ENCODE measurements at places on chromosomes 11 and 22. TPM values are rescaled to one million over a fixed set of nuclear protein-coding genes. Genes with fewer than 3 reads are reported as not detected.

- no peak overlapping the region for H3K4me3 ChIP-seq
- H3K27me3 ChIP-seq = no peaks in the 10 kb centered on the region
- no peaks in the 10 kb centered on the region for H3K4me1 ChIP-seq
- no peak for DNase-seq
- H3K27ac ChIP-seq = no peak overlapping the region
Observed at GRCh38 chr11:134014511-134014910, 54.4 kb upstream of the JAM3 start.

GRCh38 chr22:50313600-50313999 is 6.2 kb upstream of the PLXNB2 start:
- peaks cover 5% of the 10 kb centered on the region for H3K4me1 ChIP-seq
- H3K36me3 ChIP-seq = no peaks in the 10 kb centered on the region
- no peak overlapping the region for H3K4me3 ChIP-seq
- no peaks in the 10 kb centered on the region for H3K27me3 ChIP-seq

- H3K4me1 ChIP-seq = no peaks in the 10 kb centered on the region
- no peak overlapping the region for H3K27ac ChIP-seq
- H3K36me3 ChIP-seq = no peaks in the 10 kb centered on the region
- no peak for DNase-seq
- H3K27me3 ChIP-seq = no peaks in the 10 kb centered on the region
Observed at GRCh38 chr22:48889209-48889830, 938.4 kb downstream of the BRD1 start.

DNA sequence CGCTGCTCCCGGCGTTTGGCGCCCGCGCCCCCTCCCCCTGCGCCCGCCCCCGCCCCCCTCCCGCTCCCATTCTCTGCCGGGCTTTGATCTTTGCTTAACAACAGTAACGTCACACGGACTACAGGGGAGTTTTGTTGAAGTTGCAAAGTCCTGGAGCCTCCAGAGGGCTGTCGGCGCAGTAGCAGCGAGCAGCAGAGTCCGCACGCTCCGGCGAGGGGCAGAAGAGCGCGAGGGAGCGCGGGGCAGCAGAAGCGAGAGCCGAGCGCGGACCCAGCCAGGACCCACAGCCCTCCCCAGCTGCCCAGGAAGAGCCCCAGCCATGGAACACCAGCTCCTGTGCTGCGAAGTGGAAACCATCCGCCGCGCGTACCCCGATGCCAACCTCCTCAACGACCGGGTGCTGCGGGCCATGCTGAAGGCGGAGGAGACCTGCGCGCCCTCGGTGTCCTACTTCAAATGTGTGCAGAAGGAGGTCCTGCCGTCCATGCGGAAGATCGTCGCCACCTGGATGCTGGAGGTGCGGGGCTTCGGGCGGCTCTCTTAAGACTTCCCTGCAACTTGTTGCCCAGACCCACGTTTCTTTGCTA is at the start of gene CCND1:
Gene CCND1, plus strand, starts transcription at position 162 of the 587 bp plus-strand sequence. Its CDS starts 158 bp downstream, at position 320.
- peak within 1 kb of the TSS; percentile 95 for H3K4me3 ChIP-seq
- peak within 1 kb of the TSS; percentile 71 for H3K27ac ChIP-seq
- peak; percentile 83 for DNase-seq

- H3K27ac ChIP-seq = no peak overlapping the region
- DNase-seq = no peak
- no peaks in the 10 kb centered on the region for H3K27me3 ChIP-seq
- H3K4me1 ChIP-seq = no peaks in the 10 kb centered on the region
- H3K4me3 ChIP-seq = no peak overlapping the region
Observed at GRCh38 chr11:70413151-70413550, 14.8 kb downstream of the CTTN start.

DNA sequence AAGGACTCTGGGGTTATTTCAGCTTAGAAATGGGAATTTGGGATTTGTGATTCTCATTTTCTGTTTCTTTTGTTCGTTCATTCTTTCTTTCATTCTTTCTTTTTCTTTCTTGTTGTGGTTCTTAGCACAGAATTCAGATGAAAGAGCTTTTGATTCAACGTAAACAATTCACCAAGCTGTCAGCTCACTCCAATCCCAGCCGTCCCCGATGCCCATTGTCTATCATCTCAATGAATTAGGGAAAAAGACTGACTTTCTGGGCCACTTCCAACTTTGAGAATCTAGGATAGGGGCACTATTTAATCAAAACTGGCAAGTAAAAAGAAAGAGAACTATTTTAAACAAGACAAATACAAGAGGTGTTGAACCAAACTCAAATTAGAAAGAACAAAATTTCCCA is 25.1 kb upstream of the TMA7B start:
- no peak overlapping the region for H3K4me3 ChIP-seq
- H3K36me3 ChIP-seq = no peaks in the 10 kb centered on the region
- DNase-seq = no peak
- no peak overlapping the region for H3K27ac ChIP-seq
- H3K27me3 ChIP-seq = no peaks in the 10 kb centered on the region
- H3K4me1 ChIP-seq = no peaks in the 10 kb centered on the region

DNA sequence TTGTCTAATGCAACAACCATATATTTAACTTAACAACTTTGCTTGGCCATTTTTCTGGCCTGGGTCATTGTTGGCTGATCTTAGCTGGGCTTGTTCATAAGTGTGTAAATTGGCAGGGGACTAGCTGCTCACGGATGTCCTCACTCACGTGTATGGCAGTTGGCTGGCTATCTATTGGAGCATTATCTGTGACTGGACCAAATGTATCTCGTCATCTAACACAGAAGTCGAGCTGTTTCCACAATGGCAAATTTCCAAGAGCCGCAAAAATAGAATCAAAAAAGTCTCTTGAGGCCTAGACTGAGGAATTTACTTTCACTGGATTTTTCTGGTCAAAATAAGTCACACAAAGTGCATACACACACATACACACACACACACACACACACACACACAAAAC is 893.3 kb downstream of the FAM181B start:
- H3K27me3 ChIP-seq = no peaks in the 10 kb centered on the region
- H3K4me1 ChIP-seq = no peaks in the 10 kb centered on the region
- no peak for DNase-seq

DNA sequence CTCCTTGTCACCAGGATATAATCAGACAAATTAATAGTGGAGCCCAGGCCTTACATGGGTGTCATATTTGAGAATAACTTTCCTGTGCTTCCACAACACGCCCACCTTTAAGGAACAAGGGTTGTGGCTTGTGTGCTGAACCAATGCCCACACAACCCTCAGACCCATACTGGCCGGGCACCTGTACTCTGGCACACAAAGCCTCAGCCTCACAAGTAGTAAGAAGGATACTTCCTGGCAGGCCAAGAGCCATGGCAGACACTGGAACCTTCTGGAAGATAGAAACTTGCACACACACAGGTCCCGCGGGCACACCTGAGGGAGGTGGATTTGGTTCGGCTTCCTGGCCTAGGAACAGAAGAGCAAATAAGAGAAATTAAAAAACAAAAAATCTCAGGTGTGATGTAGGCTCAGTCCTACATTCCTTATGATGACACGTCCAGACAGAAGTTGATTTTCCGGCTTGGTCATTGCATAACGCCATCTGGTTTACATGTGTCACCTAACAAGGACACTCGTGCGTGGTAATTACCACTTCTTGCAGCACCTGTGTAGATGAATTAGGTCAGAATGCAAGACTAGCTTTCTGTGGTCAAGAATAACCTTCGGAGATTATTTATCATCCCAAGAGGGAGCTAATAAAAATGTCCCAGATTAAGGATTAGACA is 5.8 kb upstream of the BRD1 start:
- H3K27ac ChIP-seq = no peak overlapping the region
- H3K4me3 ChIP-seq = no peak overlapping the region
- no peak for DNase-seq
- no peaks in the 10 kb centered on the region for H3K27me3 ChIP-seq
- H3K36me3 ChIP-seq = no peaks in the 10 kb centered on the region

GRCh38 chr11:120125024-120125423 is 12.9 kb downstream of the TRIM29 start:
- DNase-seq = no peak
- no peak overlapping the region for H3K27ac ChIP-seq
- no peaks in the 10 kb centered on the region for H3K36me3 ChIP-seq
- H3K4me1 ChIP-seq = no peaks in the 10 kb centered on the region
- no peaks in the 10 kb centered on the region for H3K27me3 ChIP-seq

DNA sequence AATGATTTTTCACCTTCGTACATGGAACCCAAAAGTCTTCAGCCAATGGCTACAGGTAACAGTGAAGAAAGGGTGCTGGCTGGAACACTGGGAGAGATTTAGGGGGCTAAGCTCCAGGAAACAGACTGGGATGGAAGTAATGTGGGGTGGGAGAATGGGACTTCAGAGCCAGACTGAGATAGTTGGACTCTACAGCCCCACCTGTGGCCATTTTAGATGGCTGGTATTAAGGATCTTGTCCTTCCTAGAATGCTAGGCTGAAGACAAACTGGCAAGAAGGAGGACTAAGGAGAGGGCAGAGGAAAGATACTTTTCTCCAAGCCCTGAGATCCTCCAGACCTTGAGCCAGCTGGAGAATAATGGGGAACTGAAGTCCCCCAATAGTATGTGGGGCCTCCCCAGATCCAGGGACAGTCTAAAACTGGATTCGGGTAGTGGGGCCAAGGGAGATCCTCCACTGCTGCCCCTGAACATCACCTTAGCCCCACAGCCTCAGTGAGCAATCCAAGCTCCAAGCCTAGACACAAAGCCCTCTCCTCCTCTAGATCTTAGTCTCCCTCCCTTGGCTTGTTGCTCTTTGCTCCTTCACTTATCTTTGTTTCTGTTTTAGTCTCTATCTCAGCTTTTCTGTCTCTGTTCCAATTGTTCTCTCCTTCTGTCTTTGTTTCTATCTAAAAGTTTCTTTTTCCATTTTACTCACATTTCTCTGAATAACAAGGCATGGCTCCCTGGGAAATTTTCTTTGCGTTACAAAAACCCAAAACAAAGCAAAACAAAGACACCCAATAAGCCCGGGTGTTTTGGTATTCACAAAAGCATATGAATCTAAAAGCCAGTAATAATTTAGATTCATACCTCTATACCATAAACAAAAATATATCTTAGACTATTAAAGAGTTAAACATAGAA is 16.2 kb upstream of the RRAS2 start:
- H3K4me1 ChIP-seq = peaks cover 8% of the 10 kb centered on the region
- no peaks in the 10 kb centered on the region for H3K27me3 ChIP-seq
- H3K27ac ChIP-seq = no peak overlapping the region
- H3K4me3 ChIP-seq = no peak overlapping the region

GRCh38 chr11:10628508-10629236 is 60.2 kb upstream of the LYVE1 start:
- H3K27me3 ChIP-seq = no peaks in the 10 kb centered on the region
- H3K4me1 ChIP-seq = no peaks in the 10 kb centered on the region
- H3K4me3 ChIP-seq = no peak overlapping the region
- DNase-seq = no peak

GRCh38 chr22:24807284-24807950 is 1.4 kb downstream of the SGSM1 start:
- H3K27ac ChIP-seq = no peak overlapping the region
- H3K27me3 ChIP-seq = no peaks in the 10 kb centered on the region

DNA sequence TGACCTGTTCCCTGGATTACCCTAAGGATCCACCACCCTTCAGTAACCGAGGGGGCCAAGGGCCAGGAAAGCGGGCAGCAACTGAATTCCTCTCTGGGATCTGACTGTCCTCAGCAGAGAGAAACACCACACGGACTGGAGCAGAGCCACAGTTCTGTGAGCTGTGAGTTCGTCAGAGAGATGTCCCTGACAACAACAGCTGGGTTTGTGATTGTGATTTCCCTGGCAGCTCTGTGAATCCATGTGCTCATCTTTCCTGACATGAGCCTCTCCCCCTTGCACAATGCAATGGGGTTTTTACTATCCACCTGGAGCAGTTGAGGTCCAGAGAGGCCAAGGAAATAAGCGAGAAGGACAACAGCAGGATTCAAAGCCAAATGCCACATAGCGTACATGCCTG is 69.4 kb upstream of the AMPD3 start:
- H3K4me1 ChIP-seq = no peaks in the 10 kb centered on the region
- DNase-seq = no peak
- H3K36me3 ChIP-seq = no peaks in the 10 kb centered on the region
- H3K27me3 ChIP-seq = no peaks in the 10 kb centered on the region
- no peak overlapping the region for H3K4me3 ChIP-seq

GRCh38 chr11:57641011-57641807 is 8.5 kb downstream of the YPEL4 start:
- DNase-seq = no peak
- peak overlapping the region; percentile 94 for H3K4me3 ChIP-seq
- H3K27me3 ChIP-seq = no peaks in the 10 kb centered on the region
- H3K27ac ChIP-seq = no peak overlapping the region
- H3K36me3 ChIP-seq = peaks cover 9% of the 10 kb centered on the region

DNA sequence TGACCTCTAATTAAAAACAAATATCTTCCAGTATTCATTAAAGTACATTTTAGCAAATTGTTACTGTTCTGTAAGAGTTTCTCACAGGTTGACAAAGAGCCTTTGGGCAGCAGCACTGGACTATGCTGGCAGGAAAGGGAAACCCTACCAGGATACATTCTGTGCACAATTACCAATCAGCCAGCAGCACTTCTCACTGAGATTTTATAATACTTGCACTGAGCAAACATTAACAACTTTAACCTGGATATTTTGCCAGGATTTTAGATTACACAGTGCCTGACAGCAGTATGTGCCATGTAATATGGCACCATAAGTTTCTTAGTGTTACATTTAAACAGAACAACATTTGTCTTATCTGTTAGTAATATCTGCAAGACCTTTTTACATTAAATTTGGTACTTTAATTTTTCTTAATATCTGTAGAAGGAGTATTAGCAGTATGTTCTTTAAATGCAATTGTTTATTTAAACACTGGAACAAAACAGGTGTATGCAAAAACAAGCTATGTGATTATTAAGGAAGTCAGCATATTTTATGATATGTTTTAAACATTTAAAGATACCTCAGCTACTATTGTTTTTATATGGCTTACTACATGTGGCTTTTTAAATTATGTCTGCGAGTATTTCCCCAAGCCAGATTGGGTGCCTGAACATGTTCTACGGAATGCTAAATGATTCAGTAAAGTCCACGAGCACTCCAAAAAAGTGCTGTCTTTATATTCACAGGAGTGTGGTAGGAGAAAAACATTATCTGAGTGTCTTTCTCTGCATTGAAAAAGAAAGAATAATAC is 699.0 kb upstream of the LUZP2 start:
- H3K27me3 ChIP-seq = no peaks in the 10 kb centered on the region
- no peaks in the 10 kb centered on the region for H3K36me3 ChIP-seq
- H3K4me1 ChIP-seq = no peaks in the 10 kb centered on the region
- no peak overlapping the region for H3K4me3 ChIP-seq
- no peak overlapping the region for H3K27ac ChIP-seq
- no peak for DNase-seq

The FREY1 gene
- 0.32 TPM for polyA plus RNA-seq

The TSSK2 gene
- not detected for polyA plus RNA-seq

The SCGB2A2 gene
- polyA plus RNA-seq = not detected

The GSTT2 gene
- polyA plus RNA-seq = 1.5 TPM

The SEC14L3 gene
- polyA plus RNA-seq = not detected

The PNPLA5 gene
- 3.9 TPM for polyA plus RNA-seq

The ESAM gene
- 0.19 TPM for polyA plus RNA-seq

The OR8A1 gene
- polyA plus RNA-seq = not detected

The TBX10 gene
- 0.09 TPM for polyA plus RNA-seq

The TRIM6 gene
- polyA plus RNA-seq = 21.8 TPM

The CRACR2B gene
- 18.2 TPM for polyA plus RNA-seq

All from H1 (cell line).